Fibroblast of skin of right quadriceps (primary cell): ENCODE measurements at places on chromosomes 4 and X.

DNA sequence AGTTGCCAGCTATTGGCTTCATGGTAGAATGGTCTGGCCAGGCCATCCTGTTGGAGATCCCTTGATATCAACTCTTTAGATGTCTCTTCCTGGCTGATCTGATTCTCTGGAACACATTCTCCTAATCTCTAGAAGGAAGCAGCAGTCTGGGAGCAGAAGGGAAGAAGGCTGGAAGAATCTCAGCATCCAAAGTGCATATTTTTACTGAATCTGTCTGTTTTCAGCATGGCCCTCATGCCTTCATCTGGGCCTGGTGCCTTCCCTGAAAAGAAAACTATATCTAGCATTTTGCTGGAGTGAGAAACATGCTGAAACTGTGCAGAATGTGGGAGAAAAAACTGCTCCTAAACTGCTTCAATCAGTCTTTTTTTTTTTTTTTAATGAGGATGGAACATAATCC, 148.7 kb downstream of the REPS2 start:
- DNase-seq = no peak

GRCh38 chrX:39850630-39851152, 247.1 kb downstream of the BCOR start:
- peak; percentile 83 for DNase-seq

DNA sequence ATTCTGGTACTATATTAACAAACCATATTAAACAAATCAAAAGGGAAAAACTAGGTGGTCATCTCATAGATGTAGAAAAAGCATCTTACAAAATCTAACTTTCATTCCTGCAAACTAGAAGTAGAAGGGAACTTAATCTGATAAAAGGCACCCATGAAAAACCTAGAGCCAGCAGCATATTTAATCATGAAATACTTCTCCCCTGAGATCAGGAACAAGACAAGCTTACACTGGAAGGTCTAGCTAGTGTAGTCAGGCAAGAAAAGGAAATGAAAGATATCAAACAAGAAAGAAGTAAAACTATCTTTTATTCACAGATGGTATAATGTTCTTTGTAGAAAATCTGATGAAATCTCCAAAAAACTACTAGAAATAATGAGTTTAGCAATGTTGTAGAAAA, 41.2 kb downstream of the ATP10D start:
- DNase-seq = peak; percentile 32

GRCh38 chrX:129557844-129558480, 17.9 kb downstream of the OCRL start:
- DNase-seq = no peak

- no peak for DNase-seq
These were observed 7.9 kb upstream of the CHRDL1 start for GRCh38 chrX:110803506-110803905.

DNA sequence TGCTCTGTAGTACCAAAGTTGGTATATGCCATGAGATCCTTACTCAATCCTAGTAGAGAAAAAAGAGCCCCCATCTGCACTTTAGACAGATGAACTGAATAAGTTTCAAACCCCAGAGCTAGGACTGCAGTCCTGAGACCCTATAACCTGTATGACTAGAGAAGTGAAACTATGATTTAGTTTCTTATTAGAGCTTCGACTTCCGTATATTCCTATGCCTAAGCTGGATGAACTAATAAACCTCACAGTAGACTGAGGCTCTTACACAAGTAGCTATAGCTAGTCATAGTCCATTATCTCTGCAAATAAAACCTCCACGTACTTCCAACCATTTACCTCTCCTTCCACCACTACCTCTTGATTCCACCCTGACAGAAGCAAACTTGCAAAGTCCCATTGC, 6.3 kb upstream of the OTUD4 start:
- no peak for DNase-seq

DNA sequence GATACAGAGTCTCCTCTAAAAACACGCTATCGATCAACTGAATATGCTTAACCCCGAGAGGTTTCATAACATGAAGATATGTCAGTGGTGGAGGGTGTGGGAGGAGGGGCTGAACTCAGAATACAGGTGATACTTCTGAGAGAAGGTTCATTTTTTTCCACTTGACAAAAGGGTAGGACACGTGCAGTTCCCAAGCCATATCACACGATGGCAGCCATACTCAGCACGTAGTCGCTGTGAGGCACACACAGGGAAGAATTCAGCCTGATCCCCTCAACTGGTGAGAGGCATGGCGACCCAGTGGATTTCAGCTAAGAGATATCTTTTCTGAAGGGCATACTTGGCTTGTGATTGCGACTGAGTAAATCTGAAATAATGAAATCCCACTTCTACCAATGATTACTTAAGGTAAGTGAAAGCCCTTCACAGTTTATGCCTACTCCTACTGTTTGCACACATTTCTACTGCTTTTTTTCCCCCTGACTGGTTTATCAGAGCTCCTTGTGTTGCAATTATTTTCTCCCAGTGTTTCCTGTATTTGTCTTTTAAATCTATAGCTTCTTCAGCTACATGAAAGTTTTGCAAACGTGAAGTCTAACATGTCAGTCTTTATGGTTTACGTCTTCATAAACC, 133.1 kb downstream of the CORIN start:
- DNase-seq = peak; percentile 46

GRCh38 chrX:10450229-10450958, 170.0 kb downstream of the MID1 start:
- peak; percentile 89 for DNase-seq

DNA sequence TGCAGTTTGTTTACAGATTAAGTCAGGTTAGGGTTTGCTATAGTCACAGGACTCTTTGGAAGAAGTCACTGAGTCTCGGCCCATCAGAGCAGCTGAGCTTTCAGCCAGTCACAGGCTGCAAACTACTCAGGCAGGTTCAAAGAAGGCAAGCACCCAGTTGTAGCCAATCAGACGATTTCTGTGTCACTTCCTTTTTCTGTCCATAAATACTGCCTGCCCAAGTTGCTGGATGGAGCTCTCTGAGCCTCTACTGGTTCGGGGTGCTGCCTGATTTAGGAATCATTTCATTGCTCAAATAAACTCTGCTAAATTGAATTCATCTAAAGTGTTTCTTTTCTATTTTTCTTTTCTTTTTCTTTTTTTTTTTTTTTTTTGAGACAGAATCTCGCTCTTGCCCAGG, 7.3 kb upstream of the SH3BP2 start:
- DNase-seq = no peak

DNA sequence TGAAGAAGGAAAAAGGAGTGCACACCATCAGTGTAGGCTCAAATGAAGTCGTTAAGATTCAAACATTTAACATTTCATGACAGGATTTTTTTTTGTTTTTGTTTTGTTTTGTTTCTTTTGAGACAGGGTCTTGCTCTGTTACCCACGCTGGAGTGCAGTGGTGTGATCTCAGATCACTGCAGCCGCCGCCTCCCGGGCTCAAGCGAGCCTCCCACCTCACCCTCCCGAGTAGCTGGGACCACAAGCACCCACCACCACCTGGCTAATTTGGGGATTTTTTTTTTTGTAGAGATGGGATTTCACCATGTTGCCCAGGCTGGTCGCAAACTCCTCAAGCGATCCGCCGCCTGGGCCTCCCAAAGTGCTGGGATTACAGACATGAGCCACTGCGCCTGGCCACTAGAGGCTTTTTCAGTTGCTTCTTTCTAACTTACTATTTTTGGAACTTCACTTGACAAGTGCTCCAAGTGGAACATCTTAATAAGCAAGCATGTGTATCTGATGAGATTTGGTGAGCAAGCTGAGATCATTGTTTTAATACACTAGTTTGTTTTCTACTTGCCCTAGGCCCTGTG, 78.9 kb upstream of the CNKSR2 start:
- no peak for DNase-seq

GRCh38 chrX:19513383-19513782, 1.9 kb downstream of the MAP3K15 start:
- no peak for DNase-seq

GRCh38 chrX:7552760-7553159, 290.2 kb upstream of the VCX start:
- no peak for DNase-seq

DNA sequence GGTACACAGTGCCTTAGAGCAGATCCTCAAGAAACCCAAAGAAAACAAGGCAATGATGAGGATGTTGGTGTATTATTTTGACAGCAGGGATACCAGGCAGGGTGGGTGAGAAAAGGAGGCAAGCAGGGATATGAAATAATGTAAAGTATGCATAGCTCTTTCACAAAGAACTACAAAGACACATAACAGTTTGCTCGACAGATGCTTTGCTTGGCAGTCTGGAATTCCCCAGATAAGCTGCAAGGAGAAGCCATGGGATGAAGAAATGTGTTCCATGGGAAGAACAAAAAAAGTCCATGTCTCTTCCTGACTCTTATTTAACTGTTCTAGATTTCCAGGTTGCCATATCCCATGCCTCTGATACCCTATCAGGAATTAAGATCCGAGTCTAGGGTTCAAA, 75.4 kb downstream of the FAM13A start:
- no peak for DNase-seq

GRCh38 chr4:124636788-124637187, 75.7 kb downstream of the ANKRD50 start:
- no peak for DNase-seq

DNA sequence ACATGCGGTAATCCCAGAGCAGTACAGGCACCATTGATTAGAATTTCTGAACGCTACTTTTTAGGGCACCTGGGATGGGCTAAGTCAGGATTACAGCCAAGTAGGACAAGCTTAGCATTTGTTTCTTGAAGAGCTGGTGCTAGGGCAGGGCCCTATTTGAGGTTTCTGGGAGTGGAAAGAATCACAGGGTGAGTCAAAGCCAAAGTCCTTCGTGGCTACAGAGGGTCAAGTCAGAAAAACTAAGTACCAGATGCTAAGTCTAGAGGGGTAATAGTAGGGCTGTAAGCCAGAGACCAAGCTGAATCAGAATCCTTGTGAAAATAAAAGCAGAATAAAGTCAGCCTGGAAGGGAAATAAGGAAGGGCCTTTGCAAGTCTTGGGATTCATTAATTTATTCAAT, 448.6 kb downstream of the ZIC3 start:
- no peak for DNase-seq

GRCh38 chr4:153518637-153519389, 52.7 kb downstream of the TMEM131L start:
- DNase-seq = no peak

DNA sequence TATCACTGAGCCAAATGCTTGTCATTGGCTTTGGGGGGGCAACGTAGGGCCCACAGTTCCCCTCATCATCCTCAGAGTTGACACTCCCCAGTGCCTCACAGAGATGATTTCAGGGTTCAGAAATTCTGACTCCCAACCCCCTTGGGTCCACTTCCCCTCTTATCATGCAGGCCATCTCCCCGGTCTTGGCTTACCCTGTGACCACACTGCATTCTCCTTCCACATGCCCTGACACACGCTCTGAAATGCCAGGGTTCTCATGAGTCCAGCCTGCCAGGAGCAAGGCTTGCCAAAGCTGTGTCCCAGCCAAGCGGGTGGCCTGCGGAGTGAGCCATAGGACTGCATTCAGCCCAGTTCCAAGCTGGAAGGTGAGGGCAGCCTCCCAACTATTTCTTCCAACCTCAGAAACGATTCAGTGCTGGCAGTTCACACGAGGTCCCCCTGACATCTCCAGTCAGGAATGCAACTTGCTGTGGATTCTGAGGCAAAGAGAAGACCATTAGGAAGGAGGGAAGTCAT, 101.2 kb downstream of the SMIM20 start:
- peak; percentile 96 for DNase-seq

DNA sequence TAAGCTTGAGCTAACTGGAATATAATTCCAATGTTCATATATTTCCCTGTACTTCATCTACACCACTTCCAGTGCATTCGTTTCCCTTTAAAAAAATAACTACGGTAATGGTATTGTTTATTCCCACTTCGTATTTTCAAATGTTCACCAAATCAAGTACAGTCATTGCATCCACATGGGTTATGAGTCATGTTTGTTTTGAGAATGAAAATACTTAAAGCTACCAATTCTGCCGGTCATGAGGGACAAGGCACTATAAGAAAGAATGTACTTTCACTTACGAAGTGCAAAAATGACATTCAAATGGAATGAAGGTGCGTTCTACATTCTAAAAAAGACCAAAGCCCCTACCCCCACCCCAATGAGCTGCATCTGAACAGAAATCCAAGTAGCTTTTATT, 174.4 kb upstream of the FGF13 start:
- DNase-seq = peak; percentile 1

DNA sequence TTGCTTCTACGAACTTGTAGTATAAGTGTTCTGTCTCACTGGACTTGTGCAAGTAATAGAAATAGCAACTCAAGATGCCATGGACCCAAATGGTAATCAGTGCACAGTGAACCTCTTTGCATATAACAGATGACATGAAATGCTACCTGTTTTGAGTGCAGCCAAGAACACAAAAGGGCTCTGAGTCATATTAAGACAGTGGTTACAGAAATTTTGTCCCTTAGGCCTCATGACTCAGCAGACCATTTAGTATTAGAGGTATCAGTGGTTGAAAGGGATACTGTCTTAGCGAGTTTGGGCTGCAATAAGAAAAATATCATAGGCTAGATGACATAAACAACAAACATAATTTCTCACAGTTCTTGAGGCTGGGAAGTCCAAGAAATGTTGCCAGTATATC, 502.9 kb upstream of the PCDH10 start:
- no peak for DNase-seq

GRCh38 chr4:153371701-153372234, 27.3 kb downstream of the MND1 start:
- DNase-seq = no peak

- DNase-seq = no peak
These were observed 35.2 kb downstream of the ARL9 start for GRCh38 chr4:56540826-56541225.

DNA sequence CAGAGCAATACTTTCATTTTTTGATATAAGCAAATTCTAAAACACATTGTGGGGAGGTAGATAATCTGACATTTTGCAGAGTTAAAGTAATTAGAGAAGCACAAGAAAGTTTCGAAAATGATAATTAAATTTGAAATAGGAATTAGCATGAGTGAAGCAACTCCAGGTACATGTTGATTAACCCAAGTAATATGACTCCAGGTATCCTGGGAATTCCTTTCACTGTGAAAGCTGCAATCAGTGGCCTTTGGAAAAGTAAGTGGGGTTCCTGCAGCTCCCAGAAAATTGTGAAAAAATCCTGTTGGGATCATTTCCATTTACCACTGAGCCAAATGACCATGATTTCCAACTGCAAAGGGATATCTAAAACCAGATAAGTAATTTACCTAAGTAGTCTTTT, 26.0 kb upstream of the CXCL2 start:
- DNase-seq = no peak

GRCh38 chrX:136030303-136031191, 45.3 kb downstream of the SLC9A6 start:
- peak; percentile 87 for DNase-seq

- DNase-seq = no peak
These were observed 28.2 kb upstream of the CENPU start for GRCh38 chr4:184762100-184762499.

GRCh38 chrX:130049821-130050220, 60.5 kb downstream of the ELF4 start:
- DNase-seq = no peak

- DNase-seq = peak; percentile 49
These were observed 2.7 kb downstream of the HAND2 start for GRCh38 chr4:173527103-173527891.

GRCh38 chrX:67784712-67785111, 240.9 kb downstream of the AR start:
- no peak for DNase-seq
